CD8-positive, alpha-beta memory T cell (primary cell): ENCODE measurements at places on chromosomes 3 and 15. TPM values are rescaled to one million over a fixed set of nuclear protein-coding genes. Genes with fewer than 3 reads are reported as not detected.

- no peak for DNase-seq
Observed at GRCh38 chr3:95418251-95418650, 1355.4 kb downstream of the NSUN3 start.

- DNase-seq, result no peak
Observed at GRCh38 chr3:73225146-73225855, 163.8 kb downstream of the EBLN2 start.

The UACA gene
- total RNA-seq, result 0.53 TPM

DNA sequence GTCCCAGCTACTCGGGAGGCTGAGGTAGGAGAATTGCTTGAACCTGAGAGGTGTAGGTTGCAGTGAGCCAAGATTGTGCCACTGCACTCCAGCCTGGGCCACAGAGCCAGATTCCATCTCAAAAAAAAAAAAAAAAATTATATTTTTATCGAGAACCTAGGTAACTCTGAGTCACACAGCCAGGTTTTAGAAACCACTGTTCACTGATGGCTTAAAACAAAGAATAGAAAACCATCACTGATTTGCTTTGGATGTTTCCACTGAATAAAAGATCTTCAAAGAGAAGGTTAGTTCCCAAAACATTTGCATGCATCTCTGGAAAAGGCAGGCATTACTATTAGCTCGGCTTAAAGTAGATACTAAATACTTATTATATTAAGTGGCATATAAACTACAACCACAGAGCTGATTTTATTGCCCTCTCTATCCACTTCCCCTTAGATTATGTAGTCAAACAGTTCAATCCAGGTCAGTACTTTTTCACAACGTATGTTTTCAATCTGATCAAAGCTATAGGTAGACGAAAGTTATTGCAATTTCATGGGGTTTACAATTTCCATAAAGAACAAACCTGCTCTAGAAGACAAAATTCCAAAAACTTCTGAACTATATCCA is 1.4 kb downstream of the B4GALT4 start:
- no peak for DNase-seq

The PDZRN3 gene
- not detected for total RNA-seq
